Activated T-cell treated with anti-CD3 and anti-CD28 coated beads for 1 hour (primary cell): ENCODE measurements at places on chromosomes 7 and 10.

- no peak for DNase-seq
Observed at GRCh38 chr10:93608421-93608820, 3.9 kb upstream of the PDE6C start.

GRCh38 chr7:1964913-1965578, 267.7 kb downstream of the MAD1L1 start:
- DNase-seq: no peak

DNA sequence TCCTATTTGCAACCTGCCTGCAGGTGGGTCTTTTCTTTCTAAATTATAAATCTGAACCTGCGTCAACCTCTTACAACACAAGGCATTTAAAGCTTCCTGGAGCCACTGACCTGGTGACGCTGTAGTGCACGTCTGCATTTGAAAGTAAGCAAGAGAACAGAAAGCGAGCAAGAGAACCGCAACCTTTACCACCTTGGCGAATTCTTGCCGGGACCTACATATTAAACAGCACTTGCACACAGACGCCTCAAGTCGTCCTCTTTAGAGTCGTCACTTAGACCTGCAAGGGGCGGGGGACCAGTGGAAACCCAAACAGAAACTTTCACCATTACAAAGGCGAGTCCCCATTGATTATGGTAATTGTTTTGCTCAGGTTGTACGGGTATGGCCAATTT, 9.5 kb downstream of the GLI3 start:
- DNase-seq: no peak

DNA sequence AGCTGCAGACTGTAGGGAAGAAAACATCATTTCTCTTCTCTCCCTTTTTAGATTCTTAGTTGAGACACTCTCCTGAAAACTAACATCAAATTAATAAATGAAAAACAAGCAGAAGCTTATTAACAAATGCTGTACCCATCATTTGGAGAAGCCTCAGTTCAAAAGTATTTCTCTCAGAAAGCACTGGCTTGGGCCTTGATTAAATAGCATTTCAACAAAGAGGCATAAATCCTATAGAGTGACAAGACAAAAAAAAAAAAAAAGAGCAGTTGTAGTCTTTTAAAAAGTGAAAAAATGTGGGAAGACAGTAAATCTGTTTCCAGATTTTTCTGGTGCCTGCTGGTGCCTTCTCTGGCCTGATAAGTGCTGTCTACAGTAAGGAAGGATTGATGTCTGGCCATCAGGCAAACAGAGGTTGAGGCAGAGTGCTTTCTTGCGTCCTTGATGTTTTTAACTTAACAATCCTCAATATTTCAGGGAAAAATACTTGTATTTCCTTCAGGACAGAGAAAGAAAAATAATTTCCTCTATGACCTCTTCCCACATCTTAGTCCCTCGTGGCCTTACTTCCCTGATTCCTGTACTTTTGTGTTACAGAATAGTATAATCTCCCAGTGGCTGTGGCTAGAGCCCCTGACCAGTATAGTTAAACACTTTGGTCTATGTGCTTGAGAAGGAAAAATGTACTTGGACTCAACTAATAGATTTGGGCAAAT, 300.5 kb downstream of the HGF start:
- no peak for DNase-seq

DNA sequence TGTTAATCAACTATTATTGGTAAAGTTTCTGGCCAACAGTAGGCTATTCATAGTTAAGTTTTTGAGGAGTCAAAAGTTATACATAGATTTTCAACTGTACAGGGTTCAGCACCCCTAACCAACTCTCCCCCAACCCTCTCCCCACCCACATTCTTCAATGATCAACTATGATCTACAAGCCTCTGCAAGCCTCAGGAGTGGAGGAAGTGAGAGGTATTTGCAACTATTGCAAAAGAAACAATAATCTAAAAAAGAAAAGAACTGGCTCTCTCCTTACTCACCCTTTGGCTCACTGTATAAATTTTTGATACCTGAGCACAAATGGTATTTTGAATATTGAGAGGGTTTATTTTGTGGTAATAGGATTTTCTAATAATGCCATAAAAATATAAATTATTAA, 179.8 kb downstream of the IPMK start:
- no peak for DNase-seq

- DNase-seq: no peak
Observed at GRCh38 chr10:98267894-98268693, at the start of gene LOXL4. TSS of gene LOXL4 (minus strand) at chr10:98268194. CDS start at chr10:98263019, 5,175 bp downstream.

- no peak for DNase-seq
Observed at GRCh38 chr7:98548370-98548769, 68.7 kb upstream of the NPTX2 start.

- DNase-seq: peak; percentile 19
Observed at GRCh38 chr7:48154792-48155413, 16.4 kb upstream of the ABCA13 start.

DNA sequence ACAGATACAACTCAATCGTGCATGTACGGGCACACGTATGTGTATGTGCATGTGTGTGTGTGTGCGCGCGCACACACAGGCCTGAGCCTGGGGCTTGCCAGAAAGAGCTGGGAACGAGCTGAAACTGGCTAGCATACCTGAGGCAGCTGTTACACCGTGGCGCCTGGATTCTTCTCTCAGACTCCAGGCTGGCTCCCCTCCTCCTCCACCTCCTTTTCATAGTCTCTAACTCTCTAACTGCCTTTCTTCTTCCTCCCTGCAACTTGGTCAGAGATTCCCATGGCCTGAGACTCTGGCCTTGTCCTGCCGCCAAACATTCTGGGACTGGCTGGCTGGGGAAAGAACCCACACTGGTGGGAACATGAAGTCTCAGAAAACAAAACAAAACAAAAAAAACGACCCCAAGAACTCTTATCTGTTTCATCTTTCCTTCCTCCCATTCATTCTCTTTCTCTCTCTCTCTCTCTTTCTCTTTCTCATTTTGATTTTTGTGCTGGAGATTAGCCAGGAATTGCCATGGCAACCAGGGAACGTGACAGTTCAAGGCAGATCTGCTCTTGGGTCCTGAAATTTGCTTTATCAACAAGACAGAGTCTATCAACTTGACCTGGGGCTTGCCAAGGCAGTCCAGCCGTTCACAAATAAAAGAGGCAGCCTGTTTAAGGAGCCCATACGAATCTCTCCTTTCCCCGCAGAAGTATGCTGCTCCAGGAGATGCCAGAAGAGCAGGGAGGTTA, 76.8 kb upstream of the SEM1 start:
- DNase-seq: no peak

DNA sequence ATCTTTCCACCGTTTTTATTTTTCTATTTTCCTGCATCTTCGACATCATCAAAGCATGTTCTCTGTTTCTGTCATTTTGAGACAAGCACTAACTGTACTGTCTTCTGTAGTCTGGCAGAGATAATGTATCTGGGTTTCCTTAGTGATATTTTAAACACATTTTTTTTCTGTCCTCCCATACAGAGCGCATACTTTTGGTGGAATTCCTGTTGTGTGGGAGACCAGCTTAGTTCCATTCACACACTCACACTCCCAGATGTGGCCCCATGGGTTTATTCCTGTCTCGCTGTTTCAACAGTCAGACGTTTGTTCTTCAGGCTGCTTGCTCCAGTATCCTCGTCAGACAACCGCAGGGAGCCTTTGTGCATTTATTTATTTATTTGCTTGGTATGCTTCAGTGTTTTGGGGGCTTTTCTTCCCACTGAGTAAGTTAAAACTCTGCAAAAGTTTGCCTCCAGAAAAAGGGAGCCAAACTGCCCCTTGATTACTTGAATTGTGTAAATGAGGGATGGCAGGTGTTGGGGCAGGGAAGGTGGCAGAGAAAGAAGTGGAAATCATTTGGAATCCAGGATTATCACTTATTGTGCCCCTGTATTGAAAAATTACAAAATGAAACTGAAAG, 456.8 kb upstream of the KLF6 start:
- no peak for DNase-seq

DNA sequence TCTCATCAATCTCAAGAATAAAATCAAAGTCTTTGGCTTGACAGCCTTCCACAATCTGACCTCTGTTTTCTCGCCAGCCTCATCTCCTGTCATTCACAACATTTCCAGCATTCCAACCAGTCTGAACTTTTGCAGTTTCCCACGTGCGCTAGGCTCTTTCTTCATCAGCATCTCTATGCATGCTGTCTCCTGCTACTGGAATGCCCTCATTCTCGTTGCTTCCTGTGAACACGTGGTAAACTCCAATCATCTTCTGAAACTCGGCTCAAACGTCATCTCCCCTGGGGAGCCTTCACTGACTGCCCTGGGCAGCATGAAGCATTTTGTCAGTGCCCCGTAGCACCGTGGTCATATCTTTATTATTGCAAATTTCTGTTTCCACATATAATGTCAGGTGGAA, 12.2 kb upstream of the RSBN1L start:
- DNase-seq: no peak

- DNase-seq: no peak
Observed at GRCh38 chr7:43591558-43592180, 8.8 kb downstream of the STK17A start.

- DNase-seq: no peak
Observed at GRCh38 chr10:76404531-76404930, 973.1 kb downstream of the LRMDA start.

DNA sequence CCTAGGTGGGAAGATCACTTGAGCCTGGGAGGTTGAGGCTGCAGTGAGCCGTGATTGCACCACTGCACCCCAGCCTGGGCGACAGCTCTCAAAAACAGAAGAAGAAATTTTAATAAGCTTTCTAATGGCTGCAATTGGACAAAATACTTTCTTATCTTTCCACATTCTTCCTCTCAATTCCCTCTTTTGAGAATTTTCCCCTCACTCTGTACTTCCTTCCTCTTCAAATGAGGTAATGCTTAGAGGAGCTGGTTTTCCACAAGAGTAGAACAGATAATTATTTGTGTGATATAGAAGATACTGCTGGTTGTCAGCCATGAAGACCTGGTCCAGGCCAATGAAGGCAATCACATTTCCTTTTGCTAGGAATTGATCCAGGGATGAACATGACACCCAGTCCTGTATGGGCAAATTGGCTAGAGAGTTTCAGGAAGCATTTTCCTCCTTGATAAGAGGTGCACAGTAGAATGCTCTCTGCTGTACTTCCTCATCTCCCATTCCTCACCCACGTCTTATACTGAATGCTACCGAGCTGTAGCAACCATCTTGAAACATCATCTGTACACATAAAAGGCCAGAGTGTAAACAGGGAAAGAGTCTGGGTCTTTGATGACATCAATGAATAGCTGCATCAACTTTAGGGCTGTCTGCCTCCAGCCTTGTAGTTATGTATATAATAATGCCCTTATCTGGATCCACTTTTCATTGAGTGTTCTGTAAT, 103.9 kb downstream of the CDK6 start:
- no peak for DNase-seq

DNA sequence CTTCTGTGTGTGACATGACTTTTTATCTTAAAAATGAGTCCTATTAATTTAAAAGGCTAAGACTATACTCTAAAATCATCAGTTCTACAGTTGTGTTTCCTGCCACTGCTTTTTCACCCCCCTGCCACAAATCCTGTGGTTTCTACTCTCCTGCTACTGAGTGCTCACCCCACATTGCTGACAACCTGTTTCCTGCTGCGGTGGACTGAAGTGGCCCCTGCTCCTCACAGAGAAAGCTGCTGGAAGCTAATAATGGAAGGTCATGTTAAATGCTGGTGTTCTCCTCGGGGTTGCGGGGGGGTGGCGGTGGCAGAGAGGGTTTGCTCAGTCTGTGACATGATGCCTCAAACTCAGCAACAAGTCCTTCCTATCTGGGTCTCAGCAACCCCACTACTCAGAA, 113.2 kb upstream of the INHBA start:
- DNase-seq: no peak

DNA sequence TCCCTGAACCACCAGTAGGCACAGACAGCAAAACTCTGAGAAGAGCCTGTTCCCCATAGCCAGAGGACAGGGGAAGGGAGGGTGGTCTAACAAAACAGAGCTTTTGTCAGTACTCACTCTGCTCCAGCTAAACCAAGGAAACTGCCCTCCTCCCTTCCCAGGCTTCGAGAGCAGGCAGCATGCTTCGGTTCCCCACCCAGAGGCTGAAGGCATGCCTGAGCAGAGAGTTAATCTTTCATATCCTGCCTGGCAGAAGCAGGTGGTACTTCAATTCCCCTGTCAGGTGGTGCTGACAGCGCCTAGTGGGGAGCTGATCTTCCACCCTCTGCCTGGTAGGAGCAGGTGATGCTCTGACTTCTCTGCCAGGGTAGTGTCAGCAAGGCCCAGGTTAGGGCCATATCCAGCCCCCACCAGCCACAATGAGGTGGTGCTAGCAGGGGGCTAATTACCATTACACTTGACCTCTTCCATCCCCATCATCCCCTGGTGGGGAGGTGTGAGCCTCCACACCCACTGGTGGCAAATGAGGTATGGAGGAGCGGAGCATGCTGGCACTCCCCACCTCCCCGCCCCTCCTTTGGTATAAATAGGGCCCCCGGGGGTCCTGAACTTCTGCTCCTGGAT, 35.1 kb downstream of the SDK1 start:
- DNase-seq: no peak

DNA sequence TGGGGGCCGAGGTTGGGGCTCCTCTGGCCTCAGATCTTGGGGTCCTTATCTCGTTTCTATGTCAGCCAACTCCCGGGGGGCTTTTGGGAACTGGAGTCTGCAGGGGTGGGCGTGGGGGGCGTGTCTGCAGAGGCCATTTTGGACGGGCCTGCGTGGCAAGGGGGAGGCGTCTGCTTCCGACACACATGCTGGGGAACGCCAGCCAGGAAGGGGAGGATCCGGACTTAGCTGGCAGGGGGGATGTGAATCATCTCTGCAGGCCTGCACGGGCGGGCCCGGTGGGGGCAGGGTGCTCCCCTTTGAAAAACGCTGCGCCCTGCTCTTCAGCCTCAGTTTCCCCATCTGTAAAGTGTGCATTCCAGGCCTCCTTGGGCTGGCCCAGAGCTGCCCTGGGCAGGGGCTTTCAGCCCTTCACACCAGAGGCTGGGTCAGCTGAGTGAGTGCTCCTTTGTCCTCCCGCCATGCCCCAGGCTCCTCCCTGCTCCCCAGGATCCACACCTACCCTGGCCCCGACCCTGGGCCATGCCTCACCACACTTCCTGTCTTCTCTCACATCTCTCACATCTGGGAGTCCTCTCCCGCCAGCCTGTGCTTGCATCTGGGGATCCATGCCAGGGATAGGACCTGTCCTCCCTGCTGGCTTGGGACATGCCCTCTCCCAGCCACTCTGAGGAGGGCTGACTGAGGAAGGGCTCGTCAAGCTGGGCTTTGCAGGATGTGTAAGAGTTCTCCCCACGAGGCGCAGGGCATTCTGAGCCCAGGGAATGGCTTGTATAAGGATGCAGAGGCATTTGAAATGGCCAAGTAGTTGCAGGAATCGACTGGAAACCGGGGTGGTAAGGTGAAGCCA, 172.6 kb upstream of the TNRC18 start:
- peak; percentile 51 for DNase-seq

DNA sequence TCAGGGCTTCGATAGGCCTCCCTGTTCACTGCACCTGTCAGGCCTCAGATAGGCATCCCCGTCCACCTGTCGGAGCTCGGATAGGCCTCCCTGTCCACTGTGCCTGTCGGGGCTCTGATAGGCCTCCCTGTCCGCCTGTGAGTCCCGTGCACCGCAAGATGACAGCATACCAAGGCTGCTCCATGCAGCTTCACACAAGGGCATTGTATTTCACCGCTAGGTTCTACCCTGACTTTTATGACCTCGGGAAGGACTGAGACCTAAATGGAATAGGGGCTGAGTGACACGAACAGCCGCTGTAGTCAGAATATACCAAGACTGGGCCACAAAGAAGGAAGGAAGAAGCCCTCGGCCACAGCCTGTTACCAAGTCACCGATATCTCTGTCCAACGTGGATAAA, 271.2 kb downstream of the DIP2C start:
- no peak for DNase-seq

- DNase-seq: no peak
Observed at GRCh38 chr10:21449288-21449966, 76.1 kb downstream of the SKIDA1 start.
